ENCODE measurements at places on chromosomes 1 and 21.
A peak's percentile ranks its signal among the peaks of the same experiment; 100 is the strongest.

GRCh38 chr1:25797939-25798338 is 2.1 kb upstream of the SELENON start:
- no peak for DNase-seq

- peak; percentile 56 for DNase-seq
These were observed 9.2 kb downstream of the GPR157 start for GRCh38 chr1:9119745-9120144.

DNA sequence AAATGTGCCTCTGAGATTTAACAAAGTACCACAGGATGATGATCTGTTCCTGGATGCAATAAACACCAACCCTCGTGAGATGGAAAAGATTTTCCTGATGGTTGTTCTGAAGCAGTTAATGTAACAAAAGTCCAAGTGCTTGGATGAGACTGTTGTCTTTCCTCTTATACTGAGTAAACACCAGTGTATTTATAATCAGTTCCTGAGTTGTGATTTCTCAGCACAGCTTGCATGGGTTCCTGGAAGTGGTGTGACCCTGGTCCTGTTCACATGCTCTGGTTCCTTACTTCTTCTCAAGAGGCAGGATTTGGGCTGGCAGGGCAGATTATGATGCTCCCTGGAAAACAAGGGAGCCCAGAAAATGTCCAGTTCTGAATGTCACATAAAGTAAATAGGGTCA is 208.2 kb upstream of the USP24 start:
- no peak for DNase-seq

DNA sequence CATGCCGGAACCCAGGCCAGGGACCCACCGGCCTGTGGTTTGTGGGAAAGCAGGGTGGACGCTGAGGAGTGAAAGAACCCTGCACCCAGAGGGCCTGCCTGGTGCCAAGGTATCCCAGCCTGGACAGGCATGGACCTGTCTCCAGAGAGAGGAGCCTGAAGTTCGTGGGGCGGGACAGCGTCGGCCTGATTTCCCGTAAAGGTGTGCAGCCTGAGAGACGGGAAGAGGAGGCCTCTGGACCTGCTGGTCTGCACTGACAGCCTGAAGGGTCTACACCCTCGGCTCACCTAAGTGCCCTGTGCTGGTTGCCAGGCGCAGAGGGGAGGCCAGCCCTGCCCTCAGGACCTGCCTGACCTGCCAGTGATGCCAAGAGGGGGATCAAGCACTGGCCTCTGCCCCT is 18.5 kb downstream of the CSF1 start:
- no peak for DNase-seq

DNA sequence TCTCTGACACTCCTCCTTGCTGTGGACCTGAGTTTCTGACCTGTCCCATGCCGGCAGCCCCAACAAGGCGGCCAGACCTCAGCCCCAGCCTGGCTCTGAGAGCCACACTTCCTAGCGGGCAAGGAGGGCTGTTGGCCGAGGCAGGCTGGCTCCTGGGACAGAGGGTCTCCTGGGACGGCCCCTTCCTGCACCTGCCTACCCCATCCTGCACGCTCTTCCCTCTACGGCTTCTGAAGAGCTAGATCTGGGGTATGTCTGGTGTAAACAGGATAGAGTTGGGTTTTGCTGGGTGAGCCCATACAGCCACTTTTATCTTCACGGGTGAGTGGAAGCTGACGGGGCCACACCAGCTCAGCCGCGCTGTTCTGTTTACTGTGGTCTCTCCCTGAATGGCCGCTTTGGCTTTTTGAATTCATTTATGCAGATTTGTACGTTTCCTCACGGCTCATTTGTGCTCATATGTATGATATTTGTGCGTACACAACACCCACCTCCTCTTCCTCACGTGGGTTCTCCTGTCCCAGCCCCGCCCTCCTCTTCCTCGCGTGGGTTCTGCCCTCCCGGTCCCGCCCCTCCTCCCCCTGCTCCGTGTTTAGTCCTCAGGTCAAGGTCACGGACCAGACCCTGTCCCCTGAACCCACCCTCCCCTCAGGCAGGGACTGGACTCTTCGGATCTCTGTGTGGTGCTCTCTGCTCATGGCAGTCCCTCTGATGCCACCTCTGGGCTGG is 34.7 kb upstream of the POFUT2 start:
- no peak for DNase-seq

DNA sequence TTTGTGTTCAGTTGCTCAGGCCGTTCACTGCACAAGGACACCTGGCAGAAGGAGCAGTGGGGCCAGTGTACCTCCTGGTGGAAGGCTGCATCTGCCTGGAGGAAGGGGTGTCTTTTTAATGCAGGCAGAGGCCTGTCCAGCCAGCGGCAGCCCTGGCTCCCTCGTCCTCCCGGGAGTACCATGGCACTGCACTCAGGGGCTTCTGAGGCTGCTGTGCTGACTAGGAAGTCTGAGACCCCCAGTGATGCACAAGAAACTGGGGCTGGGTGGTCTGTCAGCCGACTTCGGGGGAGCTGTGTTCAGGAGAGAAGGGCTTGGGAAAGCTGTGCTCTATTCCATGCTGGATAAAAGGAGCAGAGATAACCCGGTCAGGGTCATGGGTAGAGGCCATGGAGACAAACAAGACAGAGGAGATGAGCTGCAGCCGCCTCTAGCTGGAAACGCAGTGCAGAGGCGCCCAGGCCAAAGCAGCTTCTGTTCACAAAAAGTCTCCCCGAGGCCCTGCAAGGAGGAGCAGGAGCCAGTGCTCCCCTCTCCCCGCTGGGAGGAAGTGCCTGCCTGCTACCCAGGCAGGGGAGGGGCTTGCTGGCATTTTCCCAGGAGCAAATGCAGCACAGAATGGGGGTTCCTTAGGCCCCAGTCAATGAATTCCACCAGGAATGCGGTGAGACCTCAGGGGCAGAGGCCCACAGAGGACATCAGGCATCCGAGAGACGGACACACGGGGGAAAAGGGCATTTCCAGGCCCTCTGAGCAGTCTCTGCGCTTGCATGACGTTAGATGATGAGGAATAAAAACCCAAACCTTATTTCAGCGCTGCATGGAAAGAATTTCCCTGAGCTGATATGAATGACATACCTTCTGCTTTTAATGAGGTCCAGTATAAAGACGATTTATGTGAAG is 17.2 kb upstream of the C2CD2 start:
- no peak for DNase-seq

DNA sequence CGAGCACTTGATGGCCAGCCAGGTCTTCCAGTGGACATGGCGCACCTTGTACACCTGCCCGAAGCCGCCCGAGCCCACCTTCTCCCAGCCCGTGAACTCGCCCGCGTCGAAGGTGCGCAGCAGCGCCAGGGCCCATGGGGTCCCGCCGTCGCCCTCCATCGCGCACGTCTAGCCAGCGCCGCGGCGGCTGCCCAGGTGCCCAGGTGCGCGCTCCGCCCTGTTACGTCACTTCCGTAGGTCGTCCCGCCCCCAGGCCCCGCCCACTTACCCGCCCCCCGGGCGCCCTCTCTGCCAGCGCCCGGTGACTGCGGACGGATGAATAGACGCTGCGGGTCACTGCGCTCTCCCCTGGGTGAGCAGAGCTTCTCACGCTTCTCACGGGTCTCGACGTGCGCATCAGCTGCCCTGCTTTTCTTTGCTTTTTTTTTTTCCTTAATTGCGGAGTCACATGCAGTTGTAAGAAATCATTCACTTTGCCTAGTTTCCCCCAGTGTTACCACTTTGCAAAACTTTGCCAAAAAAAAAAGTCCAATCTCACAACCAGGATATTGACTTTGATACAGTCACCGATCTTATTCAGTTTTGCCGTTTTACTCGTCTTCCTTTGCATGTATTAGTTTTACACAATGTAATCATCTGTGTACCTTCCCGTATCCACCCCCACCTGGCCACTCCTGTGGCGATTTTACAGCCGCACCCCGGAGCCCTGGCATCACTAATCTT is at the start of gene RIPK4:
Gene RIPK4 (minus strand): TSS at position 170 of the 723 bp plus-strand sequence. CDS start 11 bp downstream, at position 159.
- peak; percentile 71 for DNase-seq

- no peak for DNase-seq
These were observed 35.8 kb upstream of the TDRD10 start for GRCh38 chr1:154466206-154466605.

DNA sequence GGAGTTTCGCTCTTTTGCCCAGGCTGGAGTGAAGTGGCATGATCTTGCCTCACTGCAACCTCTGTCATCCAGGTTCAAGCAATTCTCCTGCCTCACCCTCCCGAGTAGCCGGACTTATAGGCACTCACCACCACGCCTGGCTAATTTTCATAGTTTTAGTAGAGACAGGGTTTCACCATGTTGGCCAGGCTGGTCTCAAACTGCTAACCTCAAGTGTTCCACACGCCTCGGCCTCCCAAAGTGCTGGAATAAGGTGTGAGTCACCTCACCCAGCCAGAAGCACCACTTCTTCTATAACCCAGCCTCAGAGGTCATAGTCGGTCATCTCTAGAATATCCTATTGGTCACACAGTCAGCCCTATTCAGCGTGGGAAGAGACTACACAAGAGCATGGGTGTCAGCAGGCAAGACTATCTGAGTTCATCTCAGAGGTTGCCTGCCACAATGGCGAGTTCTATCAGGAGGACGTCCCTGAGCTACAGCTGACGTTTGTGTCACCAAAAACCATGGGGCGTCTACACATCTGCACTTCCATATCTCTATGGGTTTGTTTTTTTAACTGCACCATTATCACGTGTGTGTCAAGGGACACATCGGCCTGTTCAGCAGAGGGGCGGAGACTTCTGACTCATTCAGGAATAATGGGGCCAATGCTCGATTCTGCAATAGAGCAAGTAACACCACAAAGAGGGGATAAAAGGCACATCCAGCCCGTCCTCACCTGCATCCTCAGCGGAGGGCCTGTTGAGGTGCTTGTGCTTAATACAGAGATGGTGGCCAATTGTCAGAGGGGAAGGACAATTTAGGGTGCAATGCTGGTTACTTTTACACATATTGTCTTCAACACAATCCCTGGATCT is 256.3 kb upstream of the IRF2BP2 start:
- no peak for DNase-seq

- no peak for DNase-seq
These were observed 1343.3 kb upstream of the ADGRL2 start for GRCh38 chr1:80457409-80457808.
